ENCODE measurements at places on chromosomes 12 and 14.

GRCh38 chr14:68146818-68147217 is 327.2 kb downstream of the RAD51B start:
- DNase-seq, result no peak

DNA sequence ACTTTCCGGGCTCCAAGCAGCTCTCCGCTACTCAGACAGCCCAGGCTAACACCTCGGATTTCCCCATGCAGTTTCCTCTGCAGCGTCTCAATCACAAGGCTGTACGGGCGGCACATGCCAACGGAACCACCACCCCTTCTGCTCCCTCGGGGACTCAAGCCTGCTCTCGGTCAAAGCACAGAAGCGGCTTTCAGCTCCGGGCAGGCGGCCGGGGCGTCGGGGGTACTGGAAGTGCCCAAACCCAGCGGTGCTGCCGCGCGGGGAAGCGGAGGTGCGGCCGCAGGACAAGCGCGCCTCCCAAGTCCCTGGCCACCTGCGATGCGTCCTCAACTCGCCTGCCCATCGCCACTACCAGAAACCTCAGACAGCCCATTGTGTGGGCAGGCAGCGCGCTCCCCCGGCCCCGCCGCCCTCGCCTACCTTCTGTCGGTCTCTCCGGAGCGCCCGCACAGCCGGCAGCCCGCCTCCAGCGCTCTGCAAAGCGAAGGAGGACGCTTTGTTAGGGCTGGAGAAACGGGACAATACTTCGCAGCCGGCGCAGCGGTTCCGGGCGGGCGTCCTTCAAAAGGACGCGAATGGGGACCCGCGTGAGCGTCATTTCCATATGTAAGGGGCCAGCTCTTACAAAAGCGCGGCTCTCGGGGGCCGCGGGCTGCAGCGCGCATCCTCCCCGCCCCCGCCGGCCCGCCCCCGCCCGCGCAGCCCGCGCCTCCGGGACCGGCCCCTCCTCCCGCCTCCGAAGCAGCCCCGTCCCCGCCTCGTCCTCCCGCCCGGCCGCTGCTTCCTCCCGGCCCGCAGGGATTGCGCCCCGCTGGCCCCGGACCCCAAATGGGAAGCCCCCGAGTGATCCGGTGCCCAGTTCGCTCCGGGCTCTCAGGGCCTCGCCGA is 674 bp downstream of the NIN start:
- peak; percentile 89 for DNase-seq

DNA sequence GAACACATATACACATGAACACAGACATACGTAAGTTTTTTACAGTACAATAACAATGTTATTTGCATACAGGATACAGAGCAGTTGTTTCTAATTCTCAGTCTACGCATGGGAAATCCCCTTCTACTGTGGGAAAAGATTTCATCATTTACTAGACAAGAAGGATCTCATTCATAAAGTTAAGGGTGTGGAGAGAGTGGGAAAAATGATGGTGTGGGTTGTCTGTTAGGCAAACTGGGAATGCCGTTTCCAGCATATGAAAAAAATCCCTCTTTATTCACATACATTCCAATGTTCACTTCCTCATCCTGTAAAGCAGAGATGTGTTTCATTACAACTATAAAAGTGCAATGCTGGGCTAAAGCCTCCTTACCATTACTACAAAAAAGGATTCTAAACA is 120.9 kb downstream of the SINHCAF start:
- peak; percentile 75 for DNase-seq

- DNase-seq, result peak; percentile 75
Observed at GRCh38 chr12:94875525-94875924, 128.0 kb downstream of the NDUFA12 start.

GRCh38 chr12:28248555-28249145 is 58.4 kb downstream of the CCDC91 start:
- no peak for DNase-seq

GRCh38 chr14:97456958-97457357 is 659.8 kb downstream of the VRK1 start:
- DNase-seq, result no peak

- DNase-seq, result no peak
Observed at GRCh38 chr12:47965581-47965980, 2.2 kb downstream of the TMEM106C start.
